C1 segment of cervical spinal cord (tissue), 14 donors: ENCODE measurements at places on chromosomes 2 and 18.

DNA sequence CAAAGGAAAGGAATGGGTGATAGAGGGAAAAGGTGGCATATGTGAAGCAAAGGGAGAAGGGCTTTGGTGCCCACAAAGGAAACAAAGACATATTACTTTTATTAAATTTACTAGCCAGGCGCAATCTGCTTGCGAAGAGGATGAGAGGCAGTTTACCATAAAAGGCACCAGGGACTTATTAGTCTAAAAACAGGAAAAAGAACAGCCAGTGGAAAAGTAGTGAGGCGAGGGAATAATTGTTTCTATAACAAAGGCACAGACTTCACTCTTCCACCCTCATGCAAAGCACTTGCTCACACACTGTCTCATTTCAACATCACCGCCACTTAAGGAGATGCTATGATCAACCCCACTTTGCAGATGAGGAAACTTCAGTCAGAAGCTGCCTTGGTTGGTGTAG, 210.5 kb downstream of the ALPK2 start:
- DNase-seq: no peak

DNA sequence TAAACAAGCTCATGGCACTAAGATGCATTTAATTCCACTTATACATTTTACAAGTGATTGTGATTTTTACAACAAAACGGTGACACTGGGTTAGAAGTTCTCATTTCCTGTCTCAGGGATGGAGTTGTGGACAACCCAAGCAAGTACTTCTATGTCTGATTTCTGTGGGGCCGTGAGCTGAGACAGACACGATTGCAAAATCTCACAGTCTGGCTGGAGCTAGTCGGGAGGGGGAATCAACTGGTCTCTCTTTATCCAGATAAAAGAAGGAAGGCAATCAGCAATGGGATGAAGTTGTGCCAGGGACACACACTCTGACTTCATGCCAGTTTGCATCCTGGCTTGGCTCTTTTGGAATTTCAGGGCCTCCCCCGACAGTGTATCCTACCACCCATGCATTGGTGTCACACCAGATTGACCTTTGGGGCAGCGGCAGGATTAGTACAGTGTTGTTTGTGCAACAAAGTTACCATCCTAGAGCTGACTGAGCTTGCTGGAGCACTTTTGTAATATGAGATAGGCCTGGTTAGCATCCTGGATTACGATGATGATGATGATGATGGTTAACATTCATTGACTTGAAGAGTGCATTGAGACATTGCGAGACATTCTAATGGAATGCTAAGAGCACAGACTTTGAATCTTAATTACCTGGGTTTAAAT, 98.8 kb downstream of the CTAGE1 start:
- no peak for DNase-seq

DNA sequence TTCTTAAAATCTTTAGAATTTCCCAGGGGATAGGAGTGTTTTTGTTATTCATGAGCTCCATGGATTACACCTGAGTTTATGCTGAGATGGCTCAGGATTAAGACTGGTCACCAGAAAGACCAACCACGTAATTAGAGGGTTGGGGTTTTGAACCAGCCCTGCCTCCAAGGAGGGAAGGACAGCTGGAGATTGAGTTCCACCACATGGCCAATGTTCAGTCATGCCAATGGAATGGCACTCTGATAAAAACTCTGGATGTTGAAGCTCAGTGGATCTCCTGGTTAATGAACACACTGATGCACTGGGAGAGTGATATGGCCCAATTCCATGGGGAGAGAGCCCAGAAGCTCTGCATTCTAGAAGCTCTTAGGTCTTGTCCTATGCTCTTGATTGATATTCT, 38.7 kb upstream of the PTPN4 start:
- no peak for DNase-seq

DNA sequence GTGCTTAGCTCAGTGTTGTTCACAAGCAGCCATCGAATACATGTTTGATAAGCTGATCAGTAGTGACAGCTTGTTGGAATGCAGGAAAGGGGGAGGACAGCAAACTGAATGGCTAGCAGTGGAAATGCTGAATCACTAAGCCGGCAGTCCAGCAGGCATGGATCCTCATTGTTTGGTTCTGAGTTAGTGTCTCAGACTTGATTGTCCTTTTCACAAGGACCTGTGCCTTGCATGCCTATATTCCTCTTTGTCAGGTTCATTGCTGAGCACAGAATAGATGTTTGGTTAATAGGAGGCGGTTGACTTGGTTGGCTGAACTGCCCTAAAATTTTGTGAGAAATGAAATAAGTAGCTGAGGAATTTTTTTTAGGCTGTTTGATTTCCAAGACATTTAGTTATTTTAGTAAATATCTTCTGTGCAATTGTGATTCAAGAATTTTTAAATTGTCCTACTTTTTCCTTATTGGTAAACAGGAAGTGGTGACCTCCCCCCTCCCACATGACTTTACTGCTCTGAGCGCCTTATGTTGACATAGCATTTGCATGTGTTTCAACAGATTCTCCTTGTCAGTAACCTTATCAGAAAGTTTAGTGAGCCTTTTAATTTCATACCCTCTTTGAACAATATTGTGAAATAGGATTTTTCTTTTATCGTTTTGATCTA, 21.4 kb upstream of the STON1 start:
- DNase-seq: no peak

- peak; percentile 5 for DNase-seq
Measured at GRCh38 chr2:147082850-147083522, 761.8 kb upstream of the ACVR2A start.
